SK-N-MC (cell line): ENCODE measurements at places on chromosomes 11 and 22.

- no peak for DNase-seq
Measured at GRCh38 chr11:122141725-122142124, 25.7 kb upstream of the BLID start.

GRCh38 chr11:73974604-73975478 lies 7.8 kb downstream of the UCP2 start:
- no peak for DNase-seq

- DNase-seq: no peak
Measured at GRCh38 chr11:108805030-108805429, 140.2 kb downstream of the DDX10 start.

DNA sequence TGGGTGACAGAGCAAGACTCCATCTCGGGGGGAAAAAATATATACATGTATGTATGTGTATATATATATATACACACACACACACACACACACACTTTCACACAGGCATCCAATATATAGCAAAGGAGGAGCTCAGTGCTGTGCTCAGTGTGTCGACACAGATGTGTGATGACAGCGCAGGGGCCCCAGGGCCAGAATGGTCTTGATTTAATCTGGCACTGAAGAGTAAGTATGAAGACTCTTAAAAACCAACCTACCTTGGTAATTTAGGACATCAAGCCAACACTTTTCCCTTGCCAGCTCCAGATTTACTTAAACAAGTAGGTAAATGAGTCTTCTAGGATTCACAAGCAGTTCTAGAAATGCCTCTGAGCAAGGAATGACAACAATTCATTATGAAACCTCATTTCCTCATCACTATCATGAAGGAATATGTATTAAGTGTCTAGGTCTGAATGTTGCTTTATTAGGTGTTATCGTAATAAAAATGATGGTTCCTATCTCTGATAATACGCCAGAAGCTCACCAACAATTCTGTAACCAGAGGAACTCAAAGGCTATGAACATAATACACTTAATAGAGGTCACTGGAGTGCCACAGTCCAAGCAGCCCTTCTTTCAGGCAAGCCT lies 71.5 kb downstream of the SGSM3 start:
- DNase-seq: no peak

- DNase-seq: no peak
Measured at GRCh38 chr22:28799606-28800307, 612 bp downstream of the XBP1 start.

- DNase-seq: no peak
Measured at GRCh38 chr11:110032259-110032658, 60.9 kb upstream of the ZC3H12C start.

DNA sequence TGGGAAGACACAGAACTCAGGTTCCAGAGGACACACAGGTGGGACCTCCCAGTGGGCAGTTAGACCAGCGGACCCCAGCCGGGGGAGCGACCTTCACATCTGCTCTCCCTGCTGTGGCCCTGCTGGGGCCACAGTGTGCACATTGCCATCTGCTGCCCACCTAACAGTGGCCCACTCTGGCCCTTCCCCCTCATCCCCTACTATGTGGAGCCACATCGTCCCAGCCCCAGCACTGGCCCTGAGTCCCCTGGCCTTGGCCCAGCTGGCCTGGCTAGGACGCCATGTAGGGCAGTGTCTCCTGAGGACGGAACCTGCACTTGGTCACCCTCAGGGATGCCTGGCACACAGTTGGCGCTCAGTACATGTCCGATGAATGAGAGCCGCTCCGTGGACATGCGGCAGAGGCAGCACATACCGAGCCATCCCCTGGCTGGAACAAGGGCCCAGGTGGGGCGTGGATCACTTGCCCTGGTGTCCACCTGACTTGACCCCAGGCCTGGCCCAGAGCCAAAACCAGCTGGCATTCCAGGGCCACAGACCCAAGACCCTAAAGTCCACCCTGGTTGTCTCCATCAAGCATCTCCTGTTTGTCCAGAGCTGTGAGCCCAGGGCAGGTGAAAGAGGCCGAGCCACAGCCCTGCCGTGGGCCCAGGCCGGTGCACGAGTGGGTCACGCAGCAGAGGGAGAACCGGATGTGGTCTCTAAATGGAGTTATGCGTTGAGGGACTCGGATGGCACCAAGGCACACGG lies 93.1 kb upstream of the FGF3 start:
- DNase-seq: no peak
